Heart right ventricle (tissue), 16 donors: ENCODE measurements at places on chromosomes 7 and 10. TPM values are rescaled to one million over a fixed set of nuclear protein-coding genes. Genes with fewer than 3 reads are reported as not detected.

PAPOLB gene
- total RNA-seq: not detected

NEUROG3 gene
- total RNA-seq: not detected

XRCC2 gene
- total RNA-seq: 0.27 TPM

EVX1 gene
- total RNA-seq: not detected

WDFY4 gene
- 0.85 TPM for total RNA-seq

FAM25A gene
- not detected for total RNA-seq

NAT16 gene
- not detected for total RNA-seq

JMJD1C gene
- 48.7 TPM for total RNA-seq

IL15RA gene
- total RNA-seq: 5.0 TPM

GRID2IP gene
- not detected for total RNA-seq

PON3 gene
- total RNA-seq: 0.88 TPM

VWC2 gene
- 12.9 TPM for total RNA-seq

BTBD16 gene
- total RNA-seq: not detected

GPR37 gene
- not detected for total RNA-seq

CLDN4 gene
- not detected for total RNA-seq

UNCX gene
- total RNA-seq: not detected

CABCOCO1 gene
- not detected for total RNA-seq

TAF5 gene
- 2.4 TPM for total RNA-seq

FEZF1 gene
- not detected for total RNA-seq

BLNK gene
- total RNA-seq: 1.4 TPM

CHRM2 gene
- total RNA-seq: 105 TPM

OR9A2 gene
- total RNA-seq: not detected

HOXA9 gene
- total RNA-seq: not detected

TCAF2 gene
- total RNA-seq: 2.7 TPM

PRTFDC1 gene
- total RNA-seq: 11.4 TPM

STEAP1B gene
- 0.15 TPM for total RNA-seq

ZMIZ1 gene
- total RNA-seq: 40.4 TPM

KCNMA1 gene
- total RNA-seq: 1.2 TPM

CH25H gene
- not detected for total RNA-seq

COL17A1 gene
- 0.14 TPM for total RNA-seq

HOXA7 gene
- total RNA-seq: not detected

ADRB1 gene
- total RNA-seq: 87.6 TPM

ITGB1 gene
- total RNA-seq: 638 TPM

C10orf143 gene
- 2.9 TPM for total RNA-seq

MYOF gene
- total RNA-seq: 52.8 TPM

FAM25G gene
- not detected for total RNA-seq

IL2RA gene
- total RNA-seq: 0.47 TPM

VSTM2A gene
- not detected for total RNA-seq

AP5Z1 gene
- total RNA-seq: 10.5 TPM

LRGUK gene
- total RNA-seq: 0.15 TPM

GPR22 gene
- total RNA-seq: 20.0 TPM

PARG gene
- total RNA-seq: 31.7 TPM

PAX4 gene
- not detected for total RNA-seq

MINDY4 gene
- total RNA-seq: 2.3 TPM

GARIN1A gene
- total RNA-seq: 4.8 TPM

GALNT17 gene
- total RNA-seq: 56.6 TPM

ATP6V0E2 gene
- total RNA-seq: 87.7 TPM

OGDHL gene
- 8.3 TPM for total RNA-seq
